Neural crest cell (in vitro differentiated cells): ENCODE measurements at places on chromosomes 6 and 20.

DNA sequence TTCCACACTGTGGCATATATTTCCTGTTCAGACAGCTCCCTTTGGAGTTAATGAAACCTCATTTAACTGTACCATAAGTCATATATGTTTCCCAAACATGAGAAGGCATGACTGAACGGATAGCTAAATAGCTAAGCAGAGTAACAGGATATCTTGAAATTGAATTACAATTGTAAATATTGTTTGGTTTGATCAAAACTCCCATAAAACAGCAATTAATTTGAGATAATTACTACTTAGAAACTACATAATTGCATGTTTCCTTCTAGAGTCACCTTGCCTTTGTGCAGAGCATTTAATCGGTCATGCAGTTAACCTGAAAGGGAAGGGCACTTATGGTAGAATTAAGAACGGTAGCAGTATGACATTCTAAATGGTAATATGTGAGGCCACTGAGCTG is 179.0 kb upstream of the MAP3K7 start:
- DNase-seq: no peak

GRCh38 chr6:38054527-38055202 is 235.1 kb downstream of the ZFAND3 start:
- no peak for DNase-seq

DNA sequence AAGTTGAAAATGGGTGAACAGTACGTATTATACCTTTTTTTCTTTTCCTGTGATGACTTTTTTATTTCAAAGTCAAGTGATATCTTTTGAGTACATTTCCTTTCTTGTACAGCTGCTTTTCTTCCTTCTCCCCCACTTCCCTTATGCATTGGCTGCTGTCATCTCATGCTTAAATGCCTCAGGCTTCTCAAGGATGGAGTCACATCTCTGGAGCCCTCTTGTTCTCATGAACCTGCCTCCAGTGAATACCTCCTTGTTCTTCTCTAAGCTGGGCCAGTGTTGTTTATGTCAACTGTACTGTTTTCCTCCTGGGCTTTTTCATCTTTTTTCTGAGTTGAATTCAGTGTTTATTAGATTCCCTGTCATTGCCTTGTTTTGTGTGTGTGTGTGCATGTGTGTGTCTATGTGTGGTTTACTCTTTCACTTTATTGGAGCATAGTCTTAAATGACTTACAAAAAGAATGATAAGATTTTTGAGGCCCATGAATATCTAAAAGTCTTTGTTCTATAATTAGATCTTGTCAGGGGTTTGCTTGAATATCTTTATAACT is 23.6 kb downstream of the STXBP5 start:
- no peak for DNase-seq

DNA sequence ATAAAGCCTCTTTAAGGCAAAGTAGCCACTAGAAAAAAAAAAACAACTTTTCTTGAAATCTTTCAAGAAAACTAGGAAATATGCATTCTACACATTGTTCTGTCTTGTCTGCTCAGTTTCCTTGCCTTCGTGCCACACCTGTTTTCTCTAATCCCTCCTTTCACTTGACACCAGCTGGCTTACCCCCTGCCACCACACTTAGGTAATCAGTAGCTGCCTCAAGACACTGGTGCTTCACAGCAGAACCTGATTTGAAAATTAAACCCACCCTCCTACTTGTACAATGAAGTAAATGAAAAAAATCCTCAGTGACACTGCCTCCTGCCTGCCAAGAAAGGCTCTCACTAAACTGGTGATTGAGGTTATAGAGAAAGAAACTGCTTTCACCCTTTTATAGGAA is 45.8 kb upstream of the SCML4 start:
- DNase-seq: no peak

GRCh38 chr6:3343089-3343883 is 84.5 kb downstream of the PSMG4 start:
- no peak for DNase-seq

DNA sequence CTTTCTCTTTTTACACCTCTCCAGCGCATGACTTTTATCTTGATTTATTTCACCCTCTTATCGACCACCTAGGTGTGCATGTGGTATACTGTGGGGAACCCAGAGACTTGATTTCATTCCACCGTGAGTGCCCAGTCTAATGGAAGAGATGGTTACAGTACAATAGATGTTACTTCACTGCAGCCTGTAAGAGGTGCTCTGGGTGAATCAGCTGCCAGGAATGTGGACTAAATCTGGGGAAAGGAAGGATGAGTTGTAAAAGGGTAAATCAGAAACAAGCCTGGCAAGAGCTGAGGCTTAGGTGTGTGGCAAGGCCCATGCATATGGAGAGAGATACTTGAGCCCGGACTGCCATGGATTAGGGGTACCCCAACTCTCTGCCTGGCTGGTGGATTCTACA is 7.4 kb downstream of the STK35 start:
- DNase-seq: no peak

DNA sequence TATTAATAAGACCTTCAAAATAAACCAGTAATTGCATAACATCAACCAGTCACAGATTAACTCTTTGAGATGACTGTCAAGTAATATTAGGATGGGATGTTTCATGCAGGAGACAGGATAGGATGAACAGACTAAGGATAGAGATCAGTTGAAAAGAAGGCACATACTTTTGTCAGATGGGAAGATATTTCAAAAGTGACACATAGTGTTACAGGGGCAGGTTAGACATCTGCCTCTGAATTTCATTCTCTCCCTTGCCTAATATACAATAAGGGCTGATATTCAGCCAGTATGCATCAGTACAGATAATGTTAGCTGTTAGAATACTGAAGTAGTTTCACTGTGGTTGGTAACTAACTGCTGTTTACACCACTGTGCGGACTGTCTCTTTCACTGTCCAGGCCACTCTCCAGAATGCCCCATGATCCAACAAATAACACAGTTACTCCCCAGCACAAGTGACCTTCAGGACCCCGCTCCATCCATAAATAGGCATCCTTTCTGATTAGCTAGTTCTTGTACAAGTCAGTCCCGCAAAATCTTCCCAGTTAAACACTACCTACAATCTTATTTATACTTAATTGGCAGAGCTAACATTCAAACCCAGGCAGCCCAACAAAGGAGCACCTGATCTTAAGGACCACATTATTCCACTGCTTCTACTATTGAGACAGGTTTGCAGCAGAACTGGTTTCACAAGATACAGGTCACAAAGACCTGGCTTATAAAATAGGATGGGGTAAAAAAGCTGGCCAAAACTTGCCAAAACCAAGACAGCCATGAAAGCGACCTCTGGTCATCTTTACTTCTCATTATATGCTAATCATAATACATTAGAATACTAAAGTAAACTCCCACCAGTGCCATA is 21.9 kb upstream of the PLN start:
- DNase-seq: no peak

- peak; percentile 42 for DNase-seq
Measured at GRCh38 chr20:53157443-53158408, 185.6 kb downstream of the TSHZ2 start.

GRCh38 chr6:134400941-134401340 is 83.0 kb upstream of the SGK1 start:
- DNase-seq: no peak

- no peak for DNase-seq
Measured at GRCh38 chr20:50916257-50916656, 15.0 kb downstream of the ADNP start.
